Heart left ventricle (tissue), 16 donors: ENCODE measurements at places on chromosomes 2 and 18. TPM values are rescaled to one million over a fixed set of nuclear protein-coding genes. Genes with fewer than 3 reads are reported as not detected.

Gene ANKRD36C
- 12.7 TPM for total RNA-seq

Gene ZNF397
- 16.5 TPM for total RNA-seq

Gene RFTN2
- total RNA-seq: 4.1 TPM

Gene RNF152
- total RNA-seq: 17.8 TPM

Gene SLC23A3
- 0.92 TPM for total RNA-seq

Gene FBXO41
- 2.4 TPM for total RNA-seq

Gene SERPINB3
- not detected for total RNA-seq

Gene TPO
- total RNA-seq: 4.2 TPM

Gene DLX1
- total RNA-seq: not detected

Gene CNDP1
- not detected for total RNA-seq

Gene REEP1
- 31.8 TPM for total RNA-seq

Gene GKN2
- not detected for total RNA-seq

Gene ALK
- total RNA-seq: 0.50 TPM

Gene EPAS1
- 216 TPM for total RNA-seq

Gene TSPYL6
- not detected for total RNA-seq

Gene ZAP70
- total RNA-seq: 13.5 TPM

Gene CD8A
- 0.28 TPM for total RNA-seq

Gene GPR155
- 15.4 TPM for total RNA-seq

Gene TBR1
- 1.0 TPM for total RNA-seq

Gene DARS1
- total RNA-seq: 64.4 TPM

Gene POMC
- total RNA-seq: 8.0 TPM

Gene CD28
- total RNA-seq: 1.3 TPM

Gene VWC2L
- total RNA-seq: not detected

Gene RAX
- not detected for total RNA-seq

Gene TUBA3E
- 102 TPM for total RNA-seq

Gene ASB18
- total RNA-seq: 14.1 TPM

Gene GALNT14
- not detected for total RNA-seq

Gene HOXD13
- total RNA-seq: not detected

Gene CFC1
- not detected for total RNA-seq

Gene CCDC150
- 1.3 TPM for total RNA-seq

Gene ANO7
- total RNA-seq: 1.9 TPM

Gene SPATA3
- total RNA-seq: not detected

Gene NT5DC4
- total RNA-seq: not detected

Gene CDH20
- total RNA-seq: not detected

Gene OST4
- total RNA-seq: 397 TPM

Gene SKOR2
- total RNA-seq: not detected

Gene ALKAL2
- 0.99 TPM for total RNA-seq

Gene KYNU
- 1.8 TPM for total RNA-seq

Gene PSMA8
- not detected for total RNA-seq

Gene NOP58
- 15.5 TPM for total RNA-seq

Gene FAM117B
- total RNA-seq: 4.2 TPM

Gene FLACC1
- 6.7 TPM for total RNA-seq

Gene COLEC12
- total RNA-seq: 7.9 TPM

Gene ZNF892
- 2.8 TPM for total RNA-seq

Gene LINC00305
- total RNA-seq: not detected

Gene RFX8
- total RNA-seq: 2.0 TPM

Gene CD207
- not detected for total RNA-seq

Gene TMEM198
- total RNA-seq: 1.7 TPM

Gene UGT1A5
- not detected for total RNA-seq

Gene RAB27B
- total RNA-seq: not detected

Gene POTEI
- total RNA-seq: not detected

Gene SMYD1
- total RNA-seq: 404 TPM

Gene ASPRV1
- 0.67 TPM for total RNA-seq

Gene VIL1
- total RNA-seq: not detected

Gene TNS1
- total RNA-seq: 899 TPM
